Cardiac fibroblast (primary cell): ENCODE measurements at places on chromosomes 12 and 14.

- no peak for DNase-seq
Measured at GRCh38 chr12:22399464-22400180, 65.1 kb upstream of the ST8SIA1 start.

GRCh38 chr14:67137744-67138371 is 51.4 kb upstream of the GARIN2 start:
- peak; percentile 43 for DNase-seq

DNA sequence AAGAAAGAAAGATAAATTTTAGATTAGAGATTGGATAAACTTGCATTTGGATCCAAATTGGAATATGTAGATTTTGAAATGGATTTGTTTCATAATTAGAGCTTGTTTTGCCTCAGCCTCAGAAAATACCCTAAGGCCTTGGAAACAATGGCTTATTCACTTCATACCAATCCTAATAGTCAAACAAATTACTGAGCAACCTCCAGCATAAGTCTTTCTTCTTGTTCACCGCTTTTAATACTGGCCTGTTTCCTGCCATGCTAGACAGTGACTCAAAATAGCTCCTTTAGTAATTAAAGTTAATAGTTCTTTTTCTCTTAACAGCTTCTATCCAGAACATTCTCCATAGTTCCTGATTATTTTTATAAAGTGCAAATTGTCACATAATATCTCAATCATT is 110.9 kb upstream of the DNM1L start:
- peak; percentile 95 for DNase-seq

GRCh38 chr12:50574601-50575348 is 70.0 kb downstream of the DIP2B start:
- no peak for DNase-seq

GRCh38 chr12:96081596-96081995 is 46.2 kb upstream of the LTA4H start:
- DNase-seq: no peak

- peak; percentile 62 for DNase-seq
Measured at GRCh38 chr12:56518570-56518969, 3.0 kb upstream of the RBMS2 start.

GRCh38 chr14:30290001-30290400 is 269.0 kb upstream of the G2E3 start:
- DNase-seq: no peak

DNA sequence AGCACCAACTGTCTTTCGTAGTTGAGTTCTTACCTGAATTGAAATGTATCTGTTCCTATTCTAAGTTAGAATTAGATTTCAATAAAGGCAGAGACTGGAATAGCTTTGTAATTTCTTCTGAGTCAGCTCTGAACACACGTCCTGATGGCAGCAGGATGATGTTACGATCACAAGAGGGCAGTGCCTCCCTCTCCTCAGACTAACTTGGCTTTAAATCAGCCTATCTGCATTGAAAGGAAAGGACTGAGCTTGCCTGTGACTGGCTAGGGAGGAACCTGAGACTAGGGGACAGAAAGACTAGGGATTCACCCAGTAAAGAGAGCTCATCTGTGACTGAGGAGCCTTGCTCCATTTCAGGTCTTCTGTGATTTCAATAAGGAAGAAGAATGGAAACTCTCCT is 323.7 kb upstream of the OR4E1 start:
- peak; percentile 3 for DNase-seq

GRCh38 chr12:52224151-52224550 is 8.9 kb upstream of the KRT7 start:
- peak; percentile 63 for DNase-seq

GRCh38 chr14:65536781-65537423 is 124.4 kb downstream of the FUT8 start:
- no peak for DNase-seq

- no peak for DNase-seq
Measured at GRCh38 chr12:21895651-21896050, 45.6 kb downstream of the ABCC9 start.

DNA sequence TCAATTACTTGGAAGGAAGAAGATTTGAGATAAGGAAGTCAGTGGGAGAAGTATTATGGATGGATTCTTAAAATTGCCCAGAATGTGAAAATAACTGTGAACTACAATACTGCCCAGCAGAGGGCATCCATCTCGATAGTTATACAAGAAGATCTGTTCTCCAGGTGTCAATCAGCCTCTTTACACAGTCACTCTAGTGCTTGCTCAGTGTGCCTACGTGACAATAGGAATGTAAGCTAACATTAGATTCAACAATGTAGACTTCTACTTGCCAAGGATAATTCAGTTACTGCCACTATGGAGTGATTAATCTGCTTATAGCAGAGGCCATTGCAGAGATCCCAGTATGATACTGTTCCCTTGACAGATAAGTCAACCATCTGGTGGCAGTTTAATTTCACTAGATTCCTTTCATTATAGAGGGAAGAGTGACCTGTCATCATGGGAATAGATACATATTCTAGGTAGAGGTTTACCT is 10.6 kb upstream of the MAP4K5 start:
- peak; percentile 73 for DNase-seq

DNA sequence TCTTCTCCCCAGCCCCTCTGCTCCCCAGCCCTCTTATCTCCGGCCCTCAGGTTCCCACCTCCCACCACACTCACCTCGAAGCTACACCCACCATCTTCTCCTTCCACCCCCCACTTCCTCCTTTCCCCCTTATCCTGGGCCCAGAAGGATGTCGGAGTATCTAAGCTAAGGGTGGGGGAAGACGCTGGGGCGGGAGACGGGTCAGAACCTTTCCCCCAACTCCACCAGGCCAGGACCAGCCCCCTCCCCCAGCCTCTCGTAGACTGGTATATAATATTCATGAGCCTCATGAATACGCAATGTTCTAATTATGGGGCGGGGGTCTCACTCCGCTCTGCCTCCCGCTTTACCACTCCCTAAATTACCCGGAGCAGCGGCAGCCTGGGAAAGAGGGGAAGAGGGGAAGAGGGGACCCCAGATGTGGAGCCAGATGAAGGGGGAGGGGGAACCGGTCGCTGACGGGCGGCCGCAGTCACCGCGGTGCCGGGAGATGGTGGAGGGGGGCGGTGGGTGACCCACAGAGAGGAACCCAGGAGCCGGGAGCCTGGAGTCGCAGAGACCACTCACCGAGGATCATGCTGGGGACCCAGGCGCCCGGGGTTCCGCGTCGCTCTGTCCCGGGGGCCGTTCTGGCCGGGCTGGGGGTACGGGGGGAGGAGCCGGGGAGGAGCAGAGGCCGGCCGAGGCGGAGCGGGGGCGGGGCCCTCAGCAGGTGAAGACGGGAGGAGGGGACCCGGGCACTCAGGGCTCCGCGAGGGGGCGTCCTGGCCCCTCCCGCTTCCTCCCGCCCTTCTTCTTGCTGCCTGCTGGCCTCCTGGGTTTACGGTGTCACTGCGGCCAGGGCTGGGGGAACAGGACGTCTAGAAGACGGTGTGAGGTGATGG is 6.4 kb upstream of the ZNF385A start:
- DNase-seq: no peak

GRCh38 chr12:55745361-55746173 is 2.6 kb downstream of the GDF11 start:
- DNase-seq: no peak

GRCh38 chr12:77082021-77082420 is 16.7 kb upstream of the E2F7 start:
- no peak for DNase-seq

GRCh38 chr12:50537538-50537919 is 32.7 kb downstream of the DIP2B start:
- DNase-seq: peak; percentile 75
